ENCODE measurements at places on chromosomes 1 and 21.

DNA sequence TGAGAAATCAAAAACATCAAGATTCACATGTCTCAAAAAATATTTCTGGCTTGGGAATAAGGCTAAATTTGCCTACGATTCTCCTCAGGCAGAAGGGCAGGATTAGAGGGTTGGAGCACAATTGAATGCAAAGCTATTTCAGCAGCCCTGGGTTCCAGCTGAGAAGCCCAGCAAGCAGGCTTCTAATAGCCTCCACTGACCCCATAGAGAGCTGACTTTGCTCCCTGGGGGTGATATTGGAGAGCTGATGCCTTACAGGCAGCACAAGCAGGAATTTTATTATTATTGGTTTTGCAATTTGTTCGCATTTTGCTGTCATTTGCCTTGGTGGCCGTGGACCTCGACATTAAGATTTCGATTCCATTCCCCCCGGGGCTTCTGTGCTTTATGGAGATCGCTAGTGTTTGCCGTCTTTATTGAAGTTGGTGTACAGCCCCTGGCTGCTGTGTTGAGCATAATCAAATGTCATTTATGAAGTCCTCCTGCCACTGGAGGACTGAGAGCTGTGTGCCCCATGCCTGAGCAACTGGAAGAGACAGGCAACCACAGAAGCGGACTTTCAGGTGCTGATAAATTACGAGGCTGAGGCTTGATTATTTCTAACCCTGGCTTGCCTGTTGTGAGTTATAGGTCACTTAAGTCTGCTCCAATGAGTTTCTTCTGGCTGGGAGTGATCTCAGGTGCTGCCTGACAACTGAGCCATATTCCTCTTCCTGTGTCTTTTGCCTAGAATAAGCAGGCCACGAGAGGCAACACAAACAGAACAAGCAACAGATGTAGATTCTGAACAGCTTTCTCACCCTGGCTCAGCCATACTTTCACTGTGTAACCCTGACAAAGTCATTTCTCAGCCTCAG, 518.4 kb upstream of the CAMK1G start:
- no peak for DNase-seq

GRCh38 chr1:66852870-66853269, 51.8 kb upstream of the INSL5 start:
- DNase-seq: no peak

GRCh38 chr1:109787845-109788601, 24.3 kb upstream of the EPS8L3 start:
- no peak for DNase-seq

GRCh38 chr1:109257682-109258421, 8.5 kb downstream of the CELSR2 start:
- no peak for DNase-seq

DNA sequence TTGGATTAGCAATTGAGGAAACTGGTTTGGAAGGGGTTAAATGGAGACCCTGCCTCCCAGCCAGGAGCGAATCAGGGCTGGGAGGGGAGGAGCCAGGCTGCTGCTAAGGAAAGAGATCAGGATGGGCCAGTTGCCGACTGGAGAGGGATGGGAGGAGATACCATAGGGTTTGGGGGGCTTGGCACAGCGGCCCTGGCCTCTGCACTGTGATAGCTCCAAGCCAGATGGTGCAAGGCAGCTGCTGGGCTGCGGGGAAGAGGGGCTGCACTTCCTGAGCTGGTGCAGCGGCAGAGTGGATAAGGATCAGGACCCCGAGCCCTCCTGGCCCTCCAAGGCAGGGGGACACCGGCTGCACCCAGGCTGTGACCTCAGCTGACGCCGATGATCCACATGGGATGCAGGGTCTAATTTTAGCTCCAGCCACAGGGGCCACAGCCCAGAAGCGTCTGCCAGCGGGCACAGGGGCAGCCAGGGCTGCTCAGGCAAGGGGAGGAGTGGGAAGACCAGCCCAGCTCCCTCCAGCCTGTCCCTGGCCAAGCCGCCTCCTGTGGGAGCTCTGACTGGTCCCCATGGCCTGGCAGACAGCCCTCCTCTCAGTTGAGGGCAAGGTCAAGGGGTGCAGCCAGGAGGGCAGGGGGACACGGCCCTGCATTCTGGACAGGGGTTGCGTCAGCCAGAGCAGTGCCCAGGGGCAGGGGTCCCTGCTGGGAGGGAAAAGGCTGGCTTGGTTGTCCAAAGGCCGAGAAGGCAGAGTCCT, at the start of gene EXTL1:
EXTL1 (plus strand) TSS at position 129 of the 757 bp plus-strand sequence. CDS start 872 bp downstream, outside the sequence.
- DNase-seq: no peak

Data from progenitor cell of endocrine pancreas (in vitro differentiated cells).